ENCODE measurements at places on chromosomes 2 and 18.

GRCh38 chr2:18404708-18405107 is 155.7 kb downstream of the RDH14 start:
- no peak for DNase-seq

DNA sequence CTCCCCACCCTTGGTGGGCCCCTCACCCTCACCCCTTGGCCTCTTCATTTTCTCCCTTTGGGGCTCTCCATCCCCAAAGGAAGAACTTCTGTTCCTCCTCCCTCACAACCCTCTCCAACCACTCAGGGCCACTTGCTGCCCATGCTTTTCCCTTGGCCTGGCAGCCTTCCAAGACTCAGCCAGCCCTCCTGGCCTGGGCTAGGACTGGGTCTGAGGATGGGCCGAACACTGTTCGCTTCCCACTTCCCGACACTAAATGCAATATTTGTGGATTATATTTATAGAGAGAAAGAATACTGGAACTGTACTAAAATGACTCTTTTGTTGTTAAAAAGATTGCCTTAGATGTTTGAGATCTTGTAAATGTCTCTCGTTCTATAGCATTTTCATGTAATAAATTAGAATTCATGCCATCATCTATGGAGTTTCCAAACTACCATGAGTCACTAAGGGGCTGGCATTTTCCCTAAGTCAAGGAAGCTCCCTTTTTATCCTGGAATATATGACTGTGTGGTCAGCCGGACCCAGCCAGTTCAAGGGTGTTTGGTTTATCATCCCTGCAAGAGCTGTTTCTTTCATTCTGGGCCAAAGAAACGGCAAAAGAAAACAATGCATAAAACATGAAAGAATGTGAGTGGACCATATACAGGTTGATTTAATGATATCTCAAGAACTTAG is 3.8 kb downstream of the CXCR2 start:
- DNase-seq, result peak; percentile 23

- DNase-seq, result no peak
Observed at GRCh38 chr18:31801078-31801477, 40.4 kb upstream of the SLC25A52 start.

- no peak for DNase-seq
Observed at GRCh38 chr2:189952536-189953109, 109.9 kb downstream of the MSTN start.

DNA sequence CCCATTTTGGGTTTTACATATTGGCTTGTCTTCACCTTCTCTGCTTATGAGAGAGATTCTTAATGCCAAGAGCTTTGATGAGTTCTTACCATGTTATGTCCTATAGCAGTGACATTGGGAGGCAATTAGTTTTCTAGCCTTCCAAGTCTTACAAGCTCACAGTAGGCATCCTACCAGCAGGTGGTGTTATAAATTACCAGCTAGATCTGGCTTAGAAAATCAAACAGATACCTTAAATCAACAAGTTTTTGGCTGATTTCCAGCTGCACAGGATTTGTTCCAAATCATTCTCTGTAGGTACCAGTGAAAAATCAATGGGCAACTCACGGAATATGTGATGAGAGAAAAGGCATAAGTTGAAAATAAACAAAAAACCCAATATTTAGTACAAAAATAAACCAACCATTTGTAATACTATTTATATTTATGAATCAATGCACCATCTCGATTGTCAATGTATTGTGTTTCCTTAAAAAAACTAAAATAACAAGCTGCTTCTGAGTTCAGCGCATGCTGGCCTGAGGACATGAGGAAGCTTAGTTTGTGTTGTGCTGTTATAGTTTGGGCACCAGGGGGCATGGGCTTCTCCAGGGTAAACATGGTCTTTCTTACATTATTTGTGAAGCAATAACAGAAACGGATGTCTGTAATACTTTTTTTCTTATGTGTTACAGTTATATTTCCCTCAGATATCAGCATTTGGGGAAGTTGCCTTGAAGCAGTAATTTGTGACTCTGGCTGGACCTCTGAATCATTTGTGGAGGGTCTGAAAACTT is 34.1 kb upstream of the NXPH2 start:
- peak; percentile 3 for DNase-seq

DNA sequence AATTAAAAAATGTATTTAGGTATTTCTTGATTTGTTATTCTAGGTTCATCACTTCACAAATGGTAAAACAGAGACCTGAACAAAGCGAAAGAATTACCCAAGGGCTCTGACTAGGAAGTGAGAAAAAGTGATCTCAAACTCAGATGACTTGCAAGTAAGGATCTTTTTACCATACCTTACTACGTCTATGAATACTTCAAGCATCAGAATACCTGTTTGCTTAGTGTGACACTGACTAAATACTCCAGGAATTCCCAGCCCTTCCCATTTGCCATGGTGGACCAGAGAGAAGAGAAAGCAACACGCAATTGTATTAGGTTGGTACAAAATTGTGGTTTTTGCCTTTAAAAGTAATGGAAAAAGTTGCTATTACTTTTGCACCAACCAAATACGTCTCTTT is 35.8 kb upstream of the FIGN start:
- no peak for DNase-seq

DNA sequence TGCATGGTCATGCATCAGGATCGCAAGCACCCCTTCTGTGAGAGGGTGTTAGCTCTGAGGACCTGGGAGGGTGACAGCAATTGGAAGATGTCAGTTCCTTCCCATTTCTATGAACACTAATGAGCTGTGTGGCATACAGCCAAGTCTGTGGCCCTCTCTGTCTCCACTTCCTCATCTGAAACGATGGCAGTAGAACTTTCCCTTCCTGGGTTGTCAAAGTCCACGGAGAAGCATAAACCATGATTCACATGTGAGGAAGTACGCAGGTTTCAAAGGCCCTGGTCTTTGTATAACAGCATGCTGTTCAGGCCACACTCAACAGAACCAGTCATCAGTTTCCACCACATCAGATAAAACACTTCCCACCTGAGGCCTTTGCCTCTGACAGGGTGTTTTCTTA is 167.4 kb upstream of the RAB6C start:
- DNase-seq, result no peak

GRCh38 chr2:111165084-111165483 is 44.4 kb downstream of the BCL2L11 start:
- peak; percentile 49 for DNase-seq

GRCh38 chr2:167264380-167264779 is 376.1 kb downstream of the XIRP2 start:
- DNase-seq, result peak; percentile 13

GRCh38 chr2:26853751-26854150 is 5.8 kb downstream of the DPYSL5 start:
- no peak for DNase-seq

GRCh38 chr2:181677912-181678586 is 2.3 kb downstream of the NEUROD1 start:
- DNase-seq, result peak; percentile 78

DNA sequence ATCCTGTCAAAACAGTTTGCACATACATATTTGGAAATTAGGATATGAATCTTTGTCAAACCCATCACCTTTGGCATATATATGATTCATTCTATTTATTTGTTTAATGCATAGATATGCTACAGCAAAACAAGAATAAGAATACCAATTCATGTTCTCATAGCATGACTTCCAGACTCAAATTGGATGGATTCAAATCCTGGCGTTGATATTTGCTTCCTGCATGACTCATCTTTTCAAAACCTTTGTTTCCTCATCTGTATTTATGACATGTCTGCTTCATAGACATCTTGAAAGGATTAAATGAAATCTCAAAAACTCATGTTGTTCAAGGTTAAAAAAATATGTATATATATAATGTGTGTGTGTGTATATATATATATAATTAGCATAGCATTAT is 261.3 kb downstream of the MBD5 start:
- DNase-seq, result peak; percentile 70

DNA sequence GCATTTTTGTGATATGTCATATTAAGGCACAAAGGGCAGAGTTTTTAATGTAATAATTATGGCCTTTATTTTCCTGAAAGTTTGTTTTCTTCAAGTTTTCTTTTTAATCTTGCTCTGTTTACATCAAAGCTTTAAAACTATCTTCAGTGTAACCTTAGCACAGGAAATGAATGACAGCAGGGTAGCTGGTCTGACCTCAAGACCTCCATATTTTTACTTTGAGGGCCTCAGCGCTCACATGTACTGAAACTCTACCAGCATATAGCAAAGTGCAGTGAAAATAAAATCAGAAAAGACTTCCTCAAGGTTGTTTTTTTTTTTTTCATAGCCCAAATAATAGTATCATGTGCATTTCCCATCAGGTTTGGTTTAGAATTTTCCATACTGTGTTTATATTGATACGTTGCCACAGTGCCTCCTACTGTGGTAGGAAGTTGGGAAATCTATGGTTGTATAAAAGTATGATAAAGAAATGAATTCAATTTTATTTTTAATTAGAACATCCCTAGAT is 163.4 kb downstream of the UBE2E3 start:
- DNase-seq, result no peak

DNA sequence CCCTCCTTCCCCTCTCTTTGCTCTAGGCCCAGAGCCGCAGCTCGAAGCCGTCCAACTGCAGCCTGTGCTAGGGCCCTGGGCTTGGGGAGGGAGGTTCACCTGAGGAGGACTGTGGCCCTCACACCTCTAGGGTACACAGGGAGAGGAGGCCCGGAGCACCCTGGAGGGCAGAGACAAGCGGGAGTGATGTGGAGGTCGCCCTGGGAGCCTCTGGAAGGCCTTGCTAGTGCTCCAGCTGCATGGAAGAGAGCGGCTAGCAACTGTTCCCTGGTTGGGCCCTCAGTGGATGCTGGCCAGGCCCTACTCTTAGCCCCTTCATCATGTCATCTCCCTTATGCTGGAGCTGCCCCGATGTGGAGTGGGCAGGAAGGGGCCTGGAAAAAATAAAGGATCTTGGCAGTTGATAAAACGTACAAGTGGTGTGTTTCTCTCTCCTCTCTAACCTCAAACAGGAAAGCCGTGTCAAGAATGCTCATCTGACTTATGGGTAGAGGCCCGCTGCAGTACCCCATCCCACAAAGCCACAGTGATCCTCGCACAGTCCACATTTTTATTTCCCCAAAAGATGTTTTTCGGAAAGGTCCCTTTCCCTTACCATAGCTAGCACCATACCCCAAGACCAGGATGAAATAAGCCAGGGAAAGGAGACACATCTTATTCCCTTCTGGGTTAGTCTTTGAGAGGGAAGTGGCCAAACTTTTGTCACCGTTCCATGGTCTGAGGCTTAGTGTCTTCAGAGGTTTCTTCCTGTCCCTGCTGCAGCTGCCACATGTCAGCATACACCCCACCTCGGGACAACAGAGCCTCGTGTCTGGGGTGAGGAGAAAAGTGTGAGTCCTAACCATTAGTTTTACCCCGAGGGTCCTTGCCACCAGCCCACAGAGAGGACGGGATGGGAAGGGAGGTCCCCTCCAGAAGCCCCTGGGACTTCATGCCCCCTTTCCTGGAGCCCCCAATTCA is 2.9 kb downstream of the ZFAND2B start:
- no peak for DNase-seq

DNA sequence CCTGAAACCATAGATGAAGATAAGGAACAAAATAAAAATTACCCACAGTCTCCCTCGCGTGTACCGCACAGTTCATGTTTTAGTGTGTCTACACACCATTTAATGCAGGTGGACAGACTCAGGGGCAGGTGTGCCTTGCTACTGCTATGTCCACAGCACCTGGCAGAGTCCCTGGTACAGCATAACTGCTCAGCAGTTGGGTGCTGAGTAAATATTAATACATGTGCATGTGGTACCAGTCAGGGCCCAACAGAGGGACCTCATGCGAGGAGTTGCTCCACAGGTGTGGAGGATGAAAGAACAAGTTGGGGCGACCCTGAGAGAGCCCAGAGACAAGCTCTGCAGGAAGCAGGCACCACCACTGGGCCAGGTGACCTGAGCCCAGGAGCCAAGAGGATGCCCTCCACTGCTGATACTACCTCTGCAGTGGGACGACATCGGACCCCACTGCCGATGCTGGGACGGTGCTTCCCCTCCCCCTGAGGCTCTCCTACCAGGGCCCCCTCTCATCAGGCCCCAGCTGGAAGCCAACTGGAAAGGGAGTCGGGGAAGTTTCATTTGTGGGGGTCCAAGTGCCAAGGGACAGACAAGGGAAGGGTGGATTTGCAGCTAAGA is 100.8 kb downstream of the NEDD4L start:
- DNase-seq, result no peak

- DNase-seq, result peak; percentile 2
Observed at GRCh38 chr2:166637051-166637450, 143.0 kb upstream of the SCN7A start.

GRCh38 chr2:25592766-25593292 is 80.5 kb downstream of the DTNB start:
- DNase-seq, result no peak

DNA sequence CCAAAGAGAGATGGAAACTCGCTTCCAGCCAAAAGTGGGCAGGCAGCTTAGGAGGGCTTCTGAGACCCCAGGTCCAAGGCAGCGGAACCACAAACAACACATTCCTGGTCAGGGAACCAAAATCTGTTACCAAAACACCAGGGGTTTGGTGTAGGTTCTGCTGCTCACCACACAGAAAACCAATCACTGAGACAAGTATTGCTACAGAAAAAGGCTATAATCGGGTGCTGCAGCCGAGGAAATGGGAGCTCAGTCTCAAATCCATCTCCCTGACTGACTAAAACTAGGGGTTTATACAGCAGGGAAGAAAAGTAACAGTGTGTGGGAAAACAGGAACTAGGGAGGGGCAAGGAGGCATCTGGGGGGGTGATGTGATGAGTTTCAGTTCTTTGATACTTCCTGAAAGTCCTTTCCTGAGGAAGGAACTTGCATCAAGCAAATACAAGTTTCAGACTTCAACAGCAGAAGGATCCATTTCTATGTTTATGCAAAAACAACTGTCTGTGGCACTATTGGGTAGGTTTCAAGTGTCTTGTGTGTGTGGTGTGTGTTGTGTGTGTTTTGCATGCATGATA is 108.0 kb downstream of the FAM168B start:
- no peak for DNase-seq

GRCh38 chr2:9240745-9241144 is 34.1 kb downstream of the ASAP2 start:
- no peak for DNase-seq

DNA sequence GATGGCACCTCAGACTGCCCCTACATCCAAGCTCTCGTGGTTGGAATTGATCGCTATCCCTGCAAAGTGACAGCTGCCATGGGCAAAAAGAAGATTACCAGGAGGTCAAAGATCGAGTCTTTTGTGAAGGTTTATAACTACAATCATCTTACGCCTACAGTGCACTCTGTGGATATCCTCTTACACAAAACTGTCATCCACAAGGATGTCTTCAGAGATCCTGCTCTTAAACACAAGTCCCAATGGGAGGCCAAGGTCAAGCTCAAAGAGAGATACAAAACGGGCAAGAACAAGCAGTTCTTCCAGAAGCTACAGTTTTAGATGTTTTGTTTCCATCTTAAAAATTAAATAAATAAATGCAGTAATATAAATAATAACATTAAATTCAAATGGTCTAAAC is 45.4 kb downstream of the INO80D start:
- DNase-seq, result no peak

All from fibroblast of mammary gland (primary cell).